Activated CD4-positive, alpha-beta T cell treated with anti-CD3 and anti-CD28 coated beads, Interleukin-10, Interleukin-2, amounts not matched to agents 100 ng/mL and 50 ng/mL, durations not matched to agents 16 hours and 8 hours (primary cell): ENCODE measurements at places on chromosomes 2 and 18.

GRCh38 chr2:148814860-148815419, 60.1 kb upstream of the KIF5C start:
- peak; percentile 26 for DNase-seq

DNA sequence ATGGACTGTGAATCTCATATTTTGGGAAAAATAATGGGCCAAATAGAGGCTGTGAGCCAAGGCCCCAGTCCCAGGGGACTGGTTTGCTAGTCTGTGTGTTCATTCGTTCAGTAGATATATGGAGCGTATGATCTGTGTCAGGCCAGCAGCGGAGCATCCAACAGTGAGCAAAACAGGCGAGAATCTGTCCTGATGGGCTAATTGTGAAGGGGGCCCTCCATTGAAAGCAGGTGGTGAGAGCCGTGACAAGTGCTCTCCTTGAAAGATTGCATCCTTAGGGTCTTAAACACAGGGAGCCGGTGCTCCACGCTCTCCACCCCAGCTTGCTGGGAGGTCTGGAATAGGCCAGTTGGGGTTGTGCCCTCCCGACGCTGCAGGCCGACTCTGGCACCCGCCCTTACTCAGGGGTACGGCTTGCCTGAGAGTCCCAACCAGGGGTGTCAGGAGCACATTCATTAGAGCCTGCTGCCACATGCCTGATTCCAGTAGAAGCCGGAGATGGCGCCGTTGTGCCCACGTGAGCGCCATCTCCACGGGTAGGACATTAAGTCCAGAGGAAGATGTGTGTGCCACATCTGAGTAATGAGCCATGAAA, 213.3 kb downstream of the SH3RF3 start:
- DNase-seq, result no peak

DNA sequence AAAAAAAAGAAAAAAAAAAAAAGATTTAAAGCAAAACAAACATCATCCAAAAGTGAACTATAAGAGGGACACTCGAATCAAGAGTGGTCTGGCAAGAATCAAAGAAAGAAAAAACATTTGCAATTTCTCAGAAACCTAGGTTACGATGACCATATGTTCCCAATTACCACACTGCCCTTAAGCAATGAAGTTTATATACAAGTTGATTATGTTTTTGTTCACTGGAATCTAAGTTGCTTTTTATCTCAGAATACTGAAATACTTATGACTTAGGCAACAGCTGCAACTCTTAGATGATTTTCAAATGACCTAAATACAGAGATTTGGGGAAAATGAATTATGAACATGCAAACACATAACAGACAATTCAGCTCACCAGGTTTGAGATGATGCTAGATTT, 597.1 kb upstream of the CHAC2 start:
- DNase-seq, result no peak

- no peak for DNase-seq
These were observed 98.9 kb downstream of the CCDC148 start for GRCh38 chr2:158357699-158358098.

- DNase-seq, result no peak
These were observed 44.4 kb downstream of the CERS6 start for GRCh38 chr2:168500516-168500915.

DNA sequence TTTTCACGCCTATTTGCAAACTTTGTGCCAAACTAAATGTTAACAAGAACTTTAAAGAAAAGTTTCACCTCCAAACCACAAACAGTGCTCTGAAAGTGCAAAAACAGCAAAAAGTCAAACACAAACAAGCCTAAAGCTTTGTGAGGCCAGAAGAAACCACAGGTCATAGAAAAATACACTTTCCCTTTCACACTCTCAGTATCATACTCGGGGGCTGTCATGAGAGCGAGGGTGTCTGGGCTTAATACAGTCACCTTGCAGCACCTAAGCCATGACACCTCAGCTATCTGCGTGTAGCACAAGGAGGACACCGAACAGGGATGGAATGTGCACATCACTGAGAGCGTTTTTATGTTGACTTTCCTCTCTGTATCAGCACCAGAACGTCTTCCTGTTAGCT, 26.6 kb upstream of the SEH1L start:
- DNase-seq, result peak; percentile 57

DNA sequence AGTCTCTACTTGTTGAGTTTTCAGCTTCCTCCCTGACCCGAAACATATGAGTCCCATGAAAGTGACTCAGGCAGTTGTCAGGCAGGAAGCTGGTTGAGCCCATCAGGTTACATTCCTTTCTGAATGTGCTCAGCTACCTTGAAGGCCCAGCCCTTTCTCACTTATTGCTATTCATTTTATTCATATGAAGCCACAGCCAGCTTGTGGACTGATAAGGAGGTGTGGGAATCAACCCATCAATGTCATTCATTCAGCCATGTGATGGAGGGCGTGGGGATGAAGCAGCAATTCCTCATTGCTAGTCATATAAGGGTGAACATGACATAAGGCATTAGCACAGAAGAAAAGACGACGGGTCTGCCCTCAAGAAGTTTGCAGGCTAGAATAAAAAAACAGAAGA, 5.3 kb upstream of the VPS4B start:
- DNase-seq, result no peak

GRCh38 chr2:230790981-230791380, 73.8 kb upstream of the ITM2C start:
- DNase-seq, result no peak

DNA sequence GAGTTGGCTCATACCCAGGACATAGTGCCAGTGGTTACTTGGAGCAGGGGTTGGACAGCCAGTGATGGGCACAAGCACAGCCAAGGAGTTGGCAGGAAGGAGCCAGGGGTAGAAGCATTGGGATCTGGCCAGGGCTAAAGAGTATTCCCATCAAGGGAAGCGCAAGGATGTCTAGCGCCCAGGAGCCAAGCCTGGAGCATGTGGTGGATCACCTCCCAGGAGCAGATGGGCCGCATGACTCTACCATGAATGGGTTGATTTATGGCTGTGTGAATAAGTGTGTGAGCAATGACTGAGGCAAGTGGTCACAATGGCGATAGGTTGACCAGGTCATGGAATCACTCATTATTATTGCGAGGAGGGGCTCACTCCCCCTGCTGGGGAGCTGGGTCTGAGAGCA, 111.1 kb downstream of the FHOD3 start:
- no peak for DNase-seq

DNA sequence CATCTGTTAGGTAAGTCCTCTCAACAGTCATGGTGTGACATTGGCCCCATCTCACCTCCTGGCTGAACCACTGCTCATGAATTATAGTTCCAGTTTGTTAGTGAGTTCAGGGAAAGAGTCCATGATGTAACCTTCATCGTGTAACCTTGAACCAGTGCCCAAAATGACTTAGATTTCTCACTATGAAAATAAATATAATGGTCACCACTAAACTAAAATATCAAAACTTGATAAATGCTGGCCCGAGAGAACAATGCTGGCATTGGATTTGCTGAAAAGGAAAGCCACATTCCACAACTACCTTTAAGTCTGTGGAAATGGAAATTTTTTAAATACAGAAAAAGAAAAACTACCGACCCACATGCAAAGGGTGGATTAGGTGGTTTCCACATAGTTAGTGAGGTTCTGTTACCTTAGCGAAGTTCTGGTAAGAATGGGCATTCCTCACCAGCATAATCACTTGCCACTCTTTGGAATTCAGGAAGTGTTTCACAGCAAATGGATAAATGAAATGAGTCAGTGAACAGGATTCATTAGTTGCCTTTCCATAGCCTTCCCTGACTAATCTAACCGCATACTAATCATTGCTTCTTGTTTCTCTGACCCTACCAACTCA, 133.9 kb upstream of the CTAGE1 start:
- DNase-seq, result no peak

- DNase-seq, result no peak
These were observed 68.1 kb downstream of the OLA1 start for GRCh38 chr2:174180165-174180724.

- no peak for DNase-seq
These were observed 32.7 kb downstream of the RHBDD1 start for GRCh38 chr2:226868331-226869162.

- no peak for DNase-seq
These were observed 467.6 kb upstream of the CWC22 start for GRCh38 chr2:180474716-180475115.

GRCh38 chr18:13809531-13810255, 14.3 kb upstream of the MC5R start:
- DNase-seq, result no peak

GRCh38 chr18:56568986-56569385, 69.4 kb downstream of the TXNL1 start:
- no peak for DNase-seq

GRCh38 chr2:7904319-7904718, 777.5 kb upstream of the ID2 start:
- DNase-seq, result no peak

GRCh38 chr2:28327956-28328922, 64.4 kb upstream of the FOSL2 start:
- peak; percentile 75 for DNase-seq

GRCh38 chr2:85972355-85972754, 83.6 kb upstream of the ST3GAL5 start:
- no peak for DNase-seq

DNA sequence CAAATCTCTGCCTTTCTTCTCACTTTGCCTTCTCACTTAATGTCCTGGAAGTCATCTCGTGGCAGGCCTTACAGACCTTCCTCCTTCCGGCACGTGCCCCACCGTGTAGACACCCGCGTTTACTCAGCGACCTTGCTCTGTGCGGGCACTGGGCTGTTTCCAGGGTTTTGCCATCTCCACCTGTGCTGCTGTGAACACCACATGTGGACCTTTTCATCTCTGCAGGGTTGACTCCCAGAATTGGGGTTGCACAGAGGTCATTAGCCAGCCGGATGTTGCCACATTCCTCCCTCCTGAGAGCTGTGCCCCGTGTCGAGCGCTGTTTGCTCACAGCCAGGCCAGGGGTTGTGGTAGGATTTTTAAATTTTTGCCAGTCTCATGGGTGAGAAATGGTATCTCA, 25.4 kb downstream of the KCNG2 start:
- DNase-seq, result no peak

- DNase-seq, result peak; percentile 74
These were observed 24.8 kb downstream of the GALM start for GRCh38 chr2:38690499-38691420.

GRCh38 chr2:82320296-82320695, 2015.7 kb upstream of the LRRTM1 start:
- no peak for DNase-seq

GRCh38 chr18:38572554-38573111, 1007.0 kb upstream of the CELF4 start:
- no peak for DNase-seq

DNA sequence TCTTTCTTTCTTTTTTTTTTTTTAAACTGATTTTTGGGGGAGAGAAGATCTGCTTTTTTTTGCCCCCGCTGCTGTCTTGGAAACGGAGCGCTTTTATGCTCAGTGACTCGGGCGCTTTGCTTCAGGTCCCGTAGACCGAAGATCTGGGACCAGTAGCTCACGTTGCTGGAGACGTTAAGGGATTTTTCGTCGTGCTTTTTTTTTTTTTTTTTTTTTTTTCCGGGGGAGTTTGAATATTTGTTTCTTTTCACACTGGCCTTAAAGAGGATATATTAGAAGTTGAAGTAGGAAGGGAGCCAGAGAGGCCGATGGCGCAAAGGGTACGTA, 587 bp downstream of the MEIS1 start:
- DNase-seq, result no peak

DNA sequence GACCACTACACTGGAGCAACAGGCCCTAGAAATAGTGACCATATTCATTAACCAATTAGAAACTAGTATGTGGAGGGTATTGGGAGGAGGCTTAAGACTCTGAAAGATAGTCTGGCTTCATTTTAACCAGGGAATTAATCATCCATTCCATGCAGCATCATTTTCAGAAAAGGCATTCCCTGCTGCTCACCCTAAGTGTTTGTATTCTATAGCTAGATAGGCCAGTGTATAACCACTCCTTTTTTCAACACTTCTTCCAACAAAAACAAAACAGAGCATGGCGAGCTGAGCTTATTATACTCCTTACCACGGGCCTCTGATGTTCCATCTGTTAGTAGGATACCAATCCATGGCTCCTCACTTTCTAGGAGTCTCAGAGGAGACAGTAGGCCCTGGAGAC, 112.0 kb upstream of the PKDCC start:
- no peak for DNase-seq

DNA sequence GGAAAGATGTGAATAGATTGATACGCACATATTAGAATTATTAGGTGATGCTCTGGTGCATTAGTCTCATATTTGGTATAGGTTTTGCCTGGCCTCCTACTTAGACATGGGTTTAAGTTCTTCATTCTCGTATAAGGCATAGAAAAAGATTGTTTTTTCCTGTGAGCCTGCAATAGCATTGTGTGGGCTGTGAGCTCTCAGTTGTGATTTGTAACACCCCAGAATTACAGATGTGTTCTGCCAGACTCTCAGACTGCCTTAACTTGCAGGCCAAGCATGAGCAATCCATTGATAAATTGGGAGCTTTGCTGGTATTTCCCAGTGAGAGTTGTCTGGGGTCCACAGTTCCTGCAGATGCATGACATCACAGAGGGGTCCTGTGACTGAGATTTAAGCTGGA, 95.7 kb downstream of the MAPRE2 start:
- no peak for DNase-seq

DNA sequence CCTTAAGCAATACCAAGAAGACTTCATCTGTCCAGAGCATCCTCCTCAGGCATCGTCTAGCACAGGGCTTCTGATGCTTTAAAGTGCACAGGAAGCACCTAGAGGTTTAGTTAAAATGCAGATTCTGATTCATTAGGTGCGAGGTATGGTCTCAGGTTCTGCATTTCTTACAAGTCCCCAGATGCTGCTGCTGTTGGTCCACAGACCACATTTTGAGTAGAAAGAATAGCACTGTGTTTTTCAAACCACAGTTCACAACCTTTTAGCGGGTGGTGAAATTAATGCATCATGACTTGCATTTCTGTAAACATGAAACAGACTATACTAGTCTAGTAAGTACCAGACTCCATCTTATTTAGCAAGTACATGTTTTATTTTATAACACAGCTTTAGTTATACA, 134.6 kb downstream of the TMEFF2 start:
- DNase-seq, result no peak

GRCh38 chr18:67783196-67783946, 266.9 kb upstream of the DSEL start:
- DNase-seq, result peak; percentile 20

DNA sequence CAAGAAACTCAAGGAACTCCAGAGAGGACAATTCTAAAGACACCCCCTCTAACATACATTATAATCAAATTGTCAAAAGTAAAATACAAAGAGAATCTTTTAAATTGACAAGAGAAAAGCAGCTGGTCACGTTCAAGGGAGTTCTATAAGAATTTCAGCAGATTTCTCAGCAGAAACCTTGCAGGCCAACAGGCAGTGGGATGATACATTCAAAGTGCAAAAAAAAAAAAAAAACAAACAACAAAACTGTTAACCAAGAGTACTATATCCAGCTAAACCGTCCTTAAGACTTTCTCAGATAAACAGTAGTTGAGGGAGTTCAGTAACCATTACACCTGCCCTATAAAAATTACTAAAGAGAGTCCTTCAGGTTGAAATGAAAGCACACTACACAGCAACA, 33.9 kb downstream of the CCDC138 start:
- DNase-seq, result no peak

GRCh38 chr18:58863539-58864145, 1.0 kb upstream of the ZNF532 start:
- peak; percentile 15 for DNase-seq
